Activated CD4-positive, alpha-beta T cell treated with anti-CD3 and anti-CD28 coated beads for 4 hours (primary cell): ENCODE measurements at places on chromosomes 7 and 10.

- DNase-seq, result no peak
Measured at GRCh38 chr7:132203021-132203420, 373.2 kb downstream of the PLXNA4 start.

DNA sequence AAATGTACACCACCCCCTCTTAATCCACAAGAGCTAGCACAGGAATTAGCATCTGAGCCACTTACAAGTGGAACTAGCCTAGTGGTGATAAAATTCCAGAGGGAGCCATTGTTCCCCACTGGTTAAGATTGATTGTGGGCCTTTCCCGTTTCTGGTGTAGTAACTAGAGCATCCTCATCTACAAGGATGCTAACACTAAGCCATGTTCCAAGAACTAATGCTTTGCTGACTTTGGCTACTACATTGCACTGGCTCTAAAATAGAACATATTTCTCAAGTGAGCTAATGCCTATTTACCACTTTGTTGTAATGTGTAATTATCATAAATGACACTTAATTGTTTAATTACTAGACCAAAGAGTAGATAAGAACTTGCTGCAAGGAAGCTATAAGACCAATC is 143.7 kb downstream of the FZD1 start:
- no peak for DNase-seq

DNA sequence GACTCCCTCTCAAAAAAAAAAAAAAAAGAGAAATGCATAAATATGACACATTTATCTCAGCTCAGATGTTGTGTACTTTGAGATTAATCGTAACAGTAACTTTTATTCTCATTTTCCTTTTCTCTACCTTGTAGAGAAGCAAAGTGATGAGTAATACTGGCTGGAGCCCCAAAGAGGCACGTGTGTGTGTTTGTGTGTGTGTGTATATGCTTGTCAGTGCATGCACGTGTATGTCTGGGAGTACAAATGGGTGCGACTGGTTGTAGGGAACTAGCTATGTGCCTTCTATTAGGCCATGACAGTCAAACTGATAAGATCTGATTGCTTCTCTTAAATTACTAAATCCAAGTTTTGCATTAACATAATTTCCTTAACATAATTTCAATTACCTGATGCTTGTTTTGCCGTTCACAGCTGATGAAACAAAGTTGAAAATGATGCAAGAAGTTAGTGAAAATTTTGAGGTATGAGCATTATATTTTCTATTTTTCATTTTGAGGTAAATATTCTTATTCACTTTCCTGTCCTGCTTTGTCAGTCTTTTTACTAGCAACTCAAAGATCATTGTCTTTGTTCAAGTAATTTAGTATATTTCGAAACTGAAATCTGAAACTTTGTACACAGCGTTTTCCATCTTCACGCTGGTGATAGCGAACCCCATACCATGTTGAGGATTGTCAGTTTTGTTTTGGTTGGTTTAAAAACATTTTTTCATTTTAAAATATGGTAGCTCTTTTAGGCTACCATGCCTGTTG is 3.4 kb downstream of the TRRAP start:
- no peak for DNase-seq

- DNase-seq, result no peak
Measured at GRCh38 chr7:99028261-99028973, 115.5 kb downstream of the SMURF1 start.

DNA sequence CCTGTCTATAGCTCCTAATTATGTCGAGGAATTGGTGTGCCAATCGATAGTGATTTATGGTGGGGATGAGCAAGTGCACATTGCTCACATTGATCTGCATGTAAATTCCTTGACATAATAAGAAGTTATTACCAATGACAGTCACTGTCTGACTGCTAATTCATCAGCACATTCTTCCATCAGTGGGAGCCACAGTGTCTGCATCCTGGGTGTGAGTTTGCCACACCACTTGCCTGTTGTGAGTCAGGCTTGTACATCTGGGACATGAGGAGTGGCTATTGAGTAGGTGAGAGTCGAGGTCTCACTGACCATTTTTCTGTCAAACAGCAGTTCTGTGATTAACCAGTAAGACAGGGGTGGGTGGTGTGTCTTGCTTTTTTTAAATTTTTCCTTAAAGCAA is 263.4 kb downstream of the LRMDA start:
- DNase-seq, result no peak

- DNase-seq, result no peak
Measured at GRCh38 chr7:157573244-157573643, 236.4 kb downstream of the DNAJB6 start.
